ENCODE measurements at places on chromosomes 1 and 21. TPM values are rescaled to one million over a fixed set of nuclear protein-coding genes. Genes with fewer than 3 reads are reported as not detected.

DNA sequence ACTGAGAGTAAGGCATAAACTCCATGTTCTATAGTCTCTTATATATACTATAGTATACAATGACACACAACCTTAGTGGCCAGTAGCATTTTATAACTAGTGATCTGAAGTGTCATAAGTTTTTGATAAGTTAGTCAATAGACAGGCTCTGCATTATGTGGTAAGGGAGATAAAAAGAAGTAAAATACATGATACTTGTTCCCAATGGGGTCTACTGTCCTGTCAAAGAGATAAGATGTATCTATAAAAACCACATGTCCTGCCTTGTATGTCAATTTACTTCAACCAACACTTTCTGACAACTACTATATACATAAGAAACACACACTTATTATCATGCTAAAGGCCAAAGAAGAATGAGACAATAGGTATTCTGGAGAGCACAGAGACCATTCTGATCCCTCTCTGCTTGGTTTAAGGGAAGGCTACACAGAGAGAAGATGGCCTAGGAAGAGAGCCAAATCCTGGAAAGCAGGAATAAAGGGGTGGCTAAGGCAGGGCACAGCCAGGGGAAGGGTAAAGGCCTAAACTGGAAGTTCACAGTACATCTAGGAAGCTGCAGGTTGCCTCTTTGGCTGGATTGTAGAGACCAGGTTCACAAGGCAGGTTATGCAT lies 91.4 kb downstream of the LYST start:
- H3K36me3 ChIP-seq = no peaks in the 10 kb centered on the region
- H3K4me3 ChIP-seq = no peak overlapping the region
- H3K27ac ChIP-seq = no peak overlapping the region

DNA sequence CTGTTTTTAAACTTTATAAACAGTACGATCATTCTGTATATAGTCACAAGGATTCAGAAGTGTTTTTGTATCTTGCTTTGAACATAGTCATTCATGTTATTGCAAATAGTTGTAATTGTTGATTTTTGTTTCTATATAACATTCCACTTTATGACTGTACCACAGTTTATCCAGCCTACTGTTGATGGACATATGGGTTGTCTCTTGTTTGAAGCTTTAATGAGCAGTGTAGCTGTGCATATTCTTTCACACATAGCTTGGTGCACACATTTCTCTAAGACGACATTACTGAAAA lies 6.1 kb downstream of the CD101 start:
- H3K4me3 ChIP-seq = no peak overlapping the region
- no peaks in the 10 kb centered on the region for H3K36me3 ChIP-seq
- H3K27ac ChIP-seq = no peak overlapping the region

Gene SEC16B
- 9.1 TPM for polyA plus RNA-seq

- no peaks in the 10 kb centered on the region for H3K27me3 ChIP-seq
- no peak for DNase-seq
- no peaks in the 10 kb centered on the region for H3K36me3 ChIP-seq
- no peaks in the 10 kb centered on the region for H3K4me1 ChIP-seq
- H3K27ac ChIP-seq = no peak overlapping the region
- H3K4me3 ChIP-seq = no peak overlapping the region
These were observed 488.7 kb downstream of the OMA1 start for GRCh38 chr1:58057826-58058225.

Gene ILDR2
- 0.28 TPM for polyA plus RNA-seq

- H3K4me3 ChIP-seq = no peak overlapping the region
- DNase-seq = no peak
- peaks cover 5% of the 10 kb centered on the region for H3K27me3 ChIP-seq
- H3K36me3 ChIP-seq = no peaks in the 10 kb centered on the region
These were observed 357.1 kb downstream of the OMA1 start for GRCh38 chr1:58189453-58189852.

Gene SLC22A15
- 3.4 TPM for polyA plus RNA-seq

- no peak overlapping the region for H3K4me3 ChIP-seq
- H3K4me1 ChIP-seq = peaks cover 28% of the 10 kb centered on the region
- H3K27ac ChIP-seq = peak overlapping the region; percentile 86
- H3K36me3 ChIP-seq = no peaks in the 10 kb centered on the region
These were observed 37.0 kb downstream of the RSPH1 start for GRCh38 chr21:42459082-42459460.

Gene CYP4B1
- 0.92 TPM for polyA plus RNA-seq

Gene OR10Z1
- polyA plus RNA-seq = not detected

Gene CHODL
- 0.31 TPM for polyA plus RNA-seq

DNA sequence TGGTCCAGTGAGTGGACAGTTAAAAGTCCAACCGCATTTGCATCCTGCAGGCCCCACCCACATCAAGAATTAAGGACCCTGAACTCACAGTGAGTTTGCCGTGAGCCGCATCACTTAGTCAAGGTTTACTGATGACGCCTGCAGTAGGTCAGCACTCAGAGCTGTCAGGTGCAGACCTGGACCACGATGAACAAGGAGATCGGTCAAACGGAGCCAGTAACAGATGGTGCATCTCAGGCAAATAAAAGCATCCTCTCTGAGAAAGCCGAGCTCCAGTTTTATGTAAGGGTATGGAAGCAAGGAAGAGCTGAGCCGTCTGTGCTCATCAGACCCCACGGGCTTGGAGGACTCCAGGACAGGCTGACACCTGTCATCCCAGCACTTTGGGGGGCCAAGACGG lies 4.5 kb downstream of the PRDM15 start:
- H3K4me1 ChIP-seq = peaks cover 9% of the 10 kb centered on the region
- no peaks in the 10 kb centered on the region for H3K36me3 ChIP-seq
- H3K4me3 ChIP-seq = no peak overlapping the region
- H3K27ac ChIP-seq = no peak overlapping the region
- no peaks in the 10 kb centered on the region for H3K27me3 ChIP-seq

- H3K27ac ChIP-seq = peak overlapping the region; percentile 61
- H3K27me3 ChIP-seq = no peaks in the 10 kb centered on the region
- peaks cover 14% of the 10 kb centered on the region for H3K4me1 ChIP-seq
- H3K4me3 ChIP-seq = no peak overlapping the region
- no peaks in the 10 kb centered on the region for H3K36me3 ChIP-seq
- DNase-seq = no peak
These were observed 5.9 kb upstream of the FOXJ3 start for GRCh38 chr1:42340901-42341300.

Gene SMIM1
- 118 TPM for polyA plus RNA-seq

Gene RAD54L
- polyA plus RNA-seq = 4.2 TPM

DNA sequence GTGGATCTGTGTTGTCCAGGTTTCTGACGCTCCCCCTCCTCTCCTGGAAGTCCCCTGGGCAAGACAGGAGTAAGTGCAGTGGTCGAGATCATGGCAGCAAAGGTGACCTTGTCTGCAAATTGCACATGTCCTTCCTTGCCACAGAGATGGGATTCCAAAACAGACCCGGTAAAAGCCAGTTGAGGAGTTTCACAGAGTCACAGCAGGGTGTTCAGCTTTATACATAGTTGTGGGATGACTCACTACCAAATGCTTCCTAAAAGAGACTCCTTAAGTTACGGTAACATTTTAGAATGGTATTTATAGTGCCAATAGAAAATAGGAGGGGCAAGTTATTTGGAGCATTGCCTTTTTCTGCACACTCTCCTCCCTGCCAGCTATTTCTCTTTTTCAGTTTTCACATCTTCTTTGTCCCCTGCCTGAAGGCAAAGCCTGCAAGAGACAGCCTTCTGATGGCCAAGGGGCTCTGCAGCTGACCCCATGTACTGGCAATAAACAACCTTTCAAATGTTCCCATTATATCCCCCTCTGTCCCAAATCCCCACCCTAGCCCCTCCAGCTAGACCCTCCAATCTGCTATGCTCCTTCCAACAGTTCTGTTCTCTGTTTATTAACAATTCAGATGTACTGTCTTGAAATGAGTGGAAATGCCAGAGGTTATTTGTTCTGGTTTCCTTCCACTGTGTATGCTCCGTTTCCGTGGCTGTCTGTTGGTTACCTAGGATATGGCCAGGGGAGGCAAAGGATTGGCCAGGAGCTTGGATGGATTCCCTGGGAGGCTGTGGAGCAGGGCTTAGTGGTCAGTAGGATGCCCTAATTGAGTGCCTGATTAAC lies 115.0 kb downstream of the TGFB2 start:
- no peaks in the 10 kb centered on the region for H3K27me3 ChIP-seq
- H3K4me3 ChIP-seq = no peak overlapping the region
- H3K27ac ChIP-seq = peak overlapping the region; percentile 67
- DNase-seq = peak; percentile 50
- peaks cover 12% of the 10 kb centered on the region for H3K4me1 ChIP-seq

DNA sequence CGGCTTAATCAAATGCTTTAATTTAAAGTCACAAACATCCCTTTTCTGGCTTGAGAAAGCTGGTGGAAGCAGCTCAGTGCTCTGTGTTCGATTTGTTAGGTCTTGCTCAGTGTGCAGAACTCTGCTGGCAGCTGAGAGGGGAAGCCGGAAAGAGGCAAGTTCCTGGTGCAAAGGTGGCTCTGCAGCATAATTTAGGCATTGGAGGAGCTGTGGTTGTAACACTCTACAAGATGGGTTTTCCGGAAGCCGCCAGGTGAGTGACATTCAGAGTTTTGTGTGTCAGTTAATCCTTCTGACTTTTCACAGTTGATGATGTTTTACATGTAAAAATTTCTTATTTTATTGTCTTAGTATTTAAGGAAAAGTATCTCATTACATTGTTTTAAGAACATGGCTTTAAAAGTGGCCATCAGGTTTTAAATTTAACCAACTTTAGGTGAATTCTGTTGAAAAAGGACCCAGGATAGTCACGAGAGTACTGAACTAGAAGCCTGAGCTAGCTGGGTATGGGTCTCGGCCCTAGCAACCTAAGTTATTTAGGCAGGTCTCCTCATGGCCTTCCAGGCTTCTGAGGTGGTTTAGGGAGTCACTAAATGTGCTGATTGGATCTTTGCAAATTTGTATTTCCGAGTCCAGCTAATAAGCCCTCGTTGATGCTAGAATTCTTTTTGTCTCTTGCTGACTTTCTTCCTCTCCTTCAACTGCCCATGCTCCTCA lies 47.1 kb upstream of the PODN start:
- peak overlapping the region; percentile 69 for H3K27ac ChIP-seq
- peak overlapping the region; percentile 69 for H3K4me3 ChIP-seq
- no peaks in the 10 kb centered on the region for H3K4me1 ChIP-seq
- H3K36me3 ChIP-seq = no peaks in the 10 kb centered on the region

Gene ANGPTL1
- 28.5 TPM for polyA plus RNA-seq

Gene RNPC3
- 22.2 TPM for polyA plus RNA-seq

Measured in hepatocyte (in vitro differentiated cells).